ENCODE measurements at places on chromosomes 13 and 19.
A peak's percentile ranks its signal among the peaks of the same experiment; 100 is the strongest.

DNA sequence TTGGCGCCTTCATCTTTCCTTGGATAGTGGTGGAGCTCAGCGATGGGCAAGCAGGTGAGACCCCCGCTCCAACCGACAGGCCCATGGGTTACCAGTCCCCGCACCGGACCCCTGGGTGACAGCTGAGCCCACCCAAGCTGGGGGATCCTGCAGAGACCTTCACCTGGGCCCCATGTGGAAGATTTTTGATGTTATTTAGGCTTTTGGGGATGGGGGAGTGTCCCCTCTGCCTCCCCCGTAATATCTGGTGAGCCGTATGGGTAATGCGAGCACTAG lies 4.9 kb upstream of the LILRA5 start:
- no peak for DNase-seq

GRCh38 chr13:73966331-73966730 lies 167.9 kb downstream of the KLF12 start:
- DNase-seq = no peak

GRCh38 chr19:49689133-49690078 lies at the start of gene ADM5:
Gene ADM5 (plus strand): TSS chr19:49689594. CDS start chr19:49689838, 244 bp downstream.
- DNase-seq = no peak

- DNase-seq = no peak
Measured at GRCh38 chr13:43475140-43475539, 311.6 kb downstream of the ENOX1 start.

- no peak for DNase-seq
Measured at GRCh38 chr19:18972301-18972811, 31.3 kb upstream of the HOMER3 start.

DNA sequence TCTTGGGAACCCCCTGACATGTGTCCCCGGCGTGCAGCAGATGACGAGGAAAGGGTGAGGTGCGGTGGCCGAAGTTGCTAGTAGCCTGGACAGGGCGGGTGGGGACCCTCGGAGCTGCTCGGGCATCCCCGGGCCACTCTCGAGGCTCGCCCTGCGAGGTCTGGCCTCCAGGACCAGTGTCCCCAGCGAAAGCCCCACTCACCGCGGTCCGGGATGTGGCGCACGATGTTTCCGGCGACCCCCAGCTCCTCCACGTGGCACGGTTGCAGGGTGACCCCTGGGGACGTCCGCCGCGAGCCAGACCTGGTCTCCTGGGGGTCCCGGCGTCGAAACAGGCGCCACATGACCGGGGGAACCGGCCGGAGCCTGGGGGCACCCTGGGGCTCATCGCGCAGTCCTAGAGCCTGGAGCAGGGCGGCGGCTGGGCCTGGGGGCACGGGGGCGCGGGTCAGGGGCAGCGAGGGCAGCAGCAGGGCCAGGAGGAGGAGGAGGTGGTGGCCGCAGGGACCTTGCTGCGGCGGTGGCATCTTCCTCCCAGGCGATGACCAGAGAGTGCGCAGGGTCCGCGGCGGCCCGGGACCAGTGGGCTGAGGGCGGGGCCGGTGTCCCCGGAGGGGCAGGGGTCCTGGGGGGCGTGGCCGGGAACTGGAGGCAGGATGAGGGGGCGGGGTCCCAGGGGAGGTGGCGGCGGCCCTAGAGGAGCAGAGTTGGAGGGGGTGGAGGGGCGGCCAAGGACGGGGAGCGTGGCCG lies 26.0 kb downstream of the CERS1 start:
- DNase-seq = no peak

DNA sequence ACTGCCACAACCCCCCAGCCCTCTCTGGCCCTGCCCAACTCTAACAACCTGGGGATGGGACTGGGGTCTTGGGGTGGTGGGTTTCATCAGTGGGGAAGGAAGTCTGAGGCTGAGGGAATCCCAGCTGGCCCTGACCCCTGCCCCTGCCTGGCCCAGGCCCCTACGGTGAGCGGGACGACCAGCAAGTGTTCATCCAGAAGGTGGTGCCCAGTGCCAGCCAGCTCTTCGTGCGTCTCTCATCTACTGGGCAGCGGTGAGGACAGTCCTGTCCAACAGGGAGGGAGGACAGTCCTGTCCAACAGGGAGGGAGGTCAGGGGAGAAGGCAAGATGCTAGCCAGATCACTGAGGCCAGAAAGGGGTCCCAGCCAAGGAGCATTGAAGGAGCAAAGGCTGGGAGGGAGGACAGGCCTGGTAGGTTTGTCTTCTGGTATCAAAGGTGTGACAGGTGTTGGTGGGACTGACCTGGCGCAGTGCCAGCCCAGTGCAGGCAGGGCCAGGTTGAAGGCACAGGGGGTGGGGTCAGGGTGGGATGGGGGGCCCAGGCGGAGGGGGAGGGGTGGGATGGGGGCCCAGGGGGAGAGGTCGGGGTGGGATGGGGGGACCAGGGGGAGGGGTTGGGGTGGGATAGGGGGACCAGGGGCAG lies 12.1 kb upstream of the LTBP4 start:
- DNase-seq = no peak

- DNase-seq = no peak
Measured at GRCh38 chr19:4388337-4389063, 11.8 kb downstream of the SH3GL1 start.

GRCh38 chr13:98972059-98972458 lies 5.8 kb downstream of the DOCK9 start:
- no peak for DNase-seq

DNA sequence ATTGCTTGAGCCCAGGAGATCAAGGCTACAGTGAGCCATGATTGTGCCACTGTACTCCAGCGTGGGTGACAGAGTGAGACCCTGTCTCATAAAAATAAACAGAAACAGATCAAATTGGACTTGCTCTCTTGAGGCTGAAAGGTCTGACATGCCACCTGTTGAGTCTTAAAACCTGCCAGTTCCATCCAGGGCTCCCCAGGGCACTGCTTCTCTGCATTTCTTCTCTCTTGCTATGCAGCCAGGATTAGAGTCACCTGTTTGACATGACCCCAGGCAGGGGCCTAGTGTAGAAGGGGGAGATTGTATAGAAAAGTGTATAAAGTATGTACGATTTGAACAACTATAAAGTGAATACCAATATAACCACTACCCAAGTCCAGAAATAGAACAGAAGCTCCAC lies 45.4 kb downstream of the ARHGAP35 start:
- DNase-seq = no peak

- DNase-seq = no peak
Measured at GRCh38 chr19:30388327-30388726, 16.1 kb downstream of the ZNF536 start.

DNA sequence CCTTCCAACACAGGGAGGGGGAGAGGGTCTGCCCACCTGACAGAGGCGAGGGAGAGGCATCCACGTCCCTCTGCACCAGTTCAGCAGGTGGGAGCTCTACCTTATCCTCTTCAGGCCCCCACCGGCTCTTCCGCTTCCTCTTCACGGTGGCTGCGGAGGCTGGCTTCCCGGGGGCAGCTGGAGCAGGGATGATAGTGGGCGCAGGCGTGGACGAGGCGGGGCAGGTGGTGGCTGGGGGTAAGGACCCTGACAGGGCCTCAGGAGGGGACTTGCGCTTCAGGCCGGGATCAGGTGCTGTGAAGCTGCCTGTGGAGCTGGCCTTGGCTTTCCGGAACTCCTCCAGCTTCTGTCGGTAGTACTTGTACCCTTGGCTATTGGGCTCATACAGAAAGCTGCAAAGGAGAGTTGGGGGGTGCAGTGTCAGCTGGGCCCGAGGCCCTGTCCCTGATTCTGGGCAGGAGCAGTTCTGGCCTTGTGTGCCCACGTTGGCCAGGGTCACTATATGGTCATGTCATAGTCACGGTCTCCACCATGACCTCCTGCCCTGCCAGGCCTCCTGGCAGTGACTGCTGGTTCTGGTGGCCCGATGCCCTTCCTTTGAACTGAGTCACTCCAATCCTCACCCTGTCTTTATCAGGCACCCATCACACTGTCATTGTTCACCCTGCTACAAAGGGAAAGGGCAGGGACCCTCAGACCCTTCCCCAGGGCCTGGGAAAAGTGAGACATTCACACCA lies 23.2 kb downstream of the SUGP1 start:
- DNase-seq = no peak

- DNase-seq = no peak
Measured at GRCh38 chr19:2454199-2454961, 2.4 kb downstream of the LMNB2 start.

DNA sequence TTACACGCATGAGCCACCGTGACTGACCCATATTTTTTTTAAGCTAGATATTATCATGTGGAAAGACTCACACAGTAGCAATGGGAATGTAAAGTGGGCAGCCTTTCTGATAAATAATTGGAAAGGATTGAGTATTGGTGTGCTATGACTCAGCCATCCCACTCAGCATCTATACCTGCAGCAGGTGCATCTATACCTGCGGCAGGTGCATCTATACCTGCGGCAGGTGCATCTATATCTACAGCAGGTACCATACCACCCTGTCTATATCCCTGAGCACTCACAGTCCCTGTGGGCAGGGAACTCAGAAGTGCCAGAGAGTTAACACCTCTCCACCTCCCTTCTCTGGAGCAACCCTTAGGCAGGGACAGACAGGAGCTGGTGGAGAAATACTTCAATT lies 5.2 kb upstream of the LRRC8E start:
- DNase-seq = no peak

DNA sequence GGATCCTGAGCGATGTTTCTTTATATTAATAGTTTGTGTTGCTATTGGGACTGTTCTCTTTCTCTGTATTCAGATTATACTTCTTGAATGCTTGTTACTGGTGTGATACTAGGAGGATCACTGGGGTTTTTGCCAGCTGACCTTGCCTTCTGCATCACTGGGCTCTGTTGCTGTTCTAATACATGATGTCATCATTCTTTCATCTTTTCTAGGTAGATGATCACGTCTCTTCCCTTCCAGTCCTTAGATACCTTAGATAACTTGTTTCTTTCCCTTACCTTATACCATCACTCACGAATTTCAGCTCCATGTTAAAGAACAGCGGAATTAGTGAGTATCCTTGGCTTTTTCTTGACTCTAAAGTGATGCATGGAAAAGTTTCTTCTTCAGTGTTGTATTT lies at the start of gene OR10H3:
Gene OR10H3 (plus strand): TSS at position 264 of the 400 bp plus-strand sequence. CDS start 3,408 bp downstream, outside the sequence.
- DNase-seq = no peak

GRCh38 chr13:42107421-42107820 lies 59.0 kb downstream of the DGKH start:
- DNase-seq = no peak

GRCh38 chr13:90866006-90866405 lies 481.5 kb upstream of the MIR17HG start:
- no peak for DNase-seq

DNA sequence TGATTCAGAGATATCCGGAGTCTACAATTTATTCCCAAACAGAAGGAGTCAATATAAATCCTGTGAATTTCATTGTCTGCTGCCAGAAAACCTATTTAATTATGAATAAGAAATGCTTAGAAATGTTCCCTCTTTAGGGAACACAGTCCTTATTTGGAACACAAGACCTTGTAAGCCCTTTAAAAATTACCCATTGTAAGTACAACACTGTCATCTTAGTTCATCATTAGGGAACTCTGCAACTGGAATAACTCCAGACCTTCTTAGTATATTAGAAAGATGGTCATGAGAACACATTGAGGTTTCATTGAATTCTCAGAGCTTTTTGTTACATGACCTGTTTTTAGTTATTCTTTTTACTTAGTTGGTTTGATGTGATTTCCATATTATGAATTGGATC lies 548.5 kb upstream of the KLF12 start:
- no peak for DNase-seq

DNA sequence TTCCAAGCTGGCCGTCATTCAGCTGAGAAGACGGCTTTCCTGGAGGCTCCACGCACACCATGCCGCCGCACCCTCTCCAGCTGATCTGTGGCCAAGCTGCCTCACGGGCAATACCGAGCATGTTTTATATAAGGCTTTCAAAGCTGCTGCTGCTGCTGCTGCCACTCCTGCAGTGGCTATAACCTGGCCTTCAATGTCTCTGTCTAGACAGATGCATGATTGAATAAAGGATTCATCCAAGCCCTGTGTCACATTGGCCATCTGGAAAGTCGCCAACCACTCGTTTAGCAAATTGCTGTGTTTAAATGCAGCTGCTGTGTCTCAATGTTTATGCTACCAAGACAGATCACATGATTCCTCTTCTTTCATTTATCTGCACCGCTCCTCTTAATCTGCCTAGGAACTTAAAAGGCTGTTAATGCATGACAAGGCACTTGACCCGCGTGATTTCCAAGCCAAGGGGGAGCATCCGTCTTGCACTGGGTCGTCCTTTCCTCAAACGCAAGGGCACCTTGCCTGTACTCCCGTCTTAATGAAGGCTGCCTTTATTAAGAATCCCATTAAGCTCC lies 114.3 kb downstream of the TEX26 start:
- DNase-seq = no peak

DNA sequence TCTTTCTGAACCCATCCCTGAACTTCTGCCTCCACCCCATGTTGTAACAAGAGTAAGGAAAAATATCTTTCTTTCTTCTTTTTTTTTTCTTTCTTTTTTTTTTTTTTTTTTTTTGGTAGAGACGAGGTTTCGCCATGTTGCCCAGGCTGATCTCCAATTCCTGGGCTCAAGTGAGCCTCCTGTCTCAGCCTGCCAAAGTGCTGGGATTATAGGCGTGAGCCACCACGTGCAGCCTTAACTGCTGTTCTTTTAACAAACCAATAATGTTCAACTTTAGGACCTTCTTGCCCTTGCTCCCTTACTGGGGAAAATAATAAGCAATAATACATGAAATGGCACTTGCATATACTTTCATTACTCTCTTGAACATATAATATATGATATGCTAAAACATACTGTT lies 19.6 kb downstream of the GPR183 start:
- no peak for DNase-seq

GRCh38 chr13:110797230-110797877 lies 83.9 kb downstream of the ING1 start:
- DNase-seq = no peak

- no peak for DNase-seq
Measured at GRCh38 chr19:11154683-11155047, 917 bp downstream of the SPC24 start.

- DNase-seq = no peak
Measured at GRCh38 chr19:57773488-57773887, 4.0 kb downstream of the ZNF586 start.

- DNase-seq = no peak
Measured at GRCh38 chr13:45575830-45576180, 39.7 kb downstream of the ERICH6B start.

GRCh38 chr19:45440259-45440638 lies 16.5 kb upstream of the ERCC1 start:
- DNase-seq = no peak

DNA sequence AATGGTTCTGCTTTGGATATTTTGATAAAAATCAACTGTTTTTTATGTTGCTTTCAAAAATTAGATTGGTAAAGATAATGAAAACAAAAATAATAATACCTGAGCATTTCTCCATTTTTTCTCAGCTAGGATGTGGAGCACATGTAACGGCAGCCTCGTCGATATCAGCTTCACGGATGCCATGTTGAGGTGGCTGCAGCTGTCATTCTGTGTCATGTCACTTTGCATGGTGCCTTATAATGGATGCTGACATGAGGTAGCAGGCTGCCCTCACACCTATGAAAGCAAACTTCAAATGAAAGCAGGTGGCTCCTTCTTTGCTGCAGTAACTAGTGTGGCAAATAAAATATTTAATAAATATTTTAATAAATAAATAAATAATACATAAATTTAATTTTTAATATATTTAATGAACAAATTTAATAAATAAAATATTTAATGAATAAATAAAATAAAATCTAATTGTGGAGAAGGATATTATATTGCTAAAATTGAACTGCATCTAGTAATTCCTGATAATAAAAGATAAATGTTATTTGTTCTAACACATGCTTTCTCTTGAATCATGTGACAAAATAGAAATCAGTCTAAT lies 955.7 kb upstream of the SLC10A2 start:
- no peak for DNase-seq

- DNase-seq = peak; percentile 14
Measured at GRCh38 chr19:33125929-33126388, 6.0 kb upstream of the WDR88 start.
